Activated T-helper 1 cell treated with anti-CD3 and anti-CD28 coated beads, Interleukin-2, amount 50 U/mL, for 16 hours (primary cell): ENCODE measurements at places on chromosomes 2 and 18.

DNA sequence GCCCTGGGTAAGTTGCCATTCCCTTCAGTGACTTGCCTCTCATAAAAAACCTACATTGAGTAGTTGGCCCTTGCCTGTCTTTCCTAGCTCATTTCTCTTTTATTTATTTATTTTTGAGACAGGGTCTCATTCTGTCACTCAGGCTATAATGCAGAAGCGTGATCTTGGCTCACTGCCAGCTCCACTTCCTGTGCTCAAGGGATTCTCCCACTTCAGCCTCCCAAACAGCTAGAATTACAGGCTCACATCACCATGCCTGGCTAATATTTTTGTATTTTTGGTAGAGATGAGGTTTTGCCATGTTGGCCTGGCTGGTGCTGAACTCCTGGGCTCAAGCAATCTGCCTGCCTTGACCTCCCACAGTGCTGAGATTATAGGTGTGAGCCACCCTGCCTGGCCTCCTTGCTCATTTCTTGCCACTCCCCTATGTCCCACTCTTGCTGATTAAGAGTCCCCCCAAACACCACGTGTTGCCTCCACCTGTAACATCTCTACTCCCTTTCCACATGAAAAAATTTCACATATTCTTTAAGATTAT lies 12.6 kb downstream of the EVA1A start:
- no peak for DNase-seq

- DNase-seq = peak; percentile 9
Measured at GRCh38 chr2:148813603-148814065, 61.4 kb upstream of the KIF5C start.

DNA sequence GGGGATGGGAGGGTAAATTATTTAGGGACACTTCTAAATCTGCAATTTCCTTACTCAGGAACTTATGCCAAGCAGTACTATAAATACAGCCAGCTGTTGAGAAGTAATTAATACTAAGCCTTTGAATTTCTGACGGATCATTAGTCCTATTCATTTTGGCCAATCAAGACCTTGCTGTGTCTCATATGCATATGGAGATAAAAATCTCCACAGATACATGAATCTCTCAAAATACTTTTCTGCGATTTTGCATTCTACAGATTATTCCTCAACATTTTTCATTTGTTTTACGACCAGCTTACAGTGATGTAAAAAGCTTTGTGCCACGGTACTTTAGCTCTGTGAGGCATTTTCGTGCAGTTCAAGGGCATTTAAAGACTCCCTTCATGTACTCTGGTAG lies 16.7 kb downstream of the LANCL1 start:
- no peak for DNase-seq

GRCh38 chr2:65452150-65452895 lies 19.9 kb upstream of the SPRED2 start:
- no peak for DNase-seq

DNA sequence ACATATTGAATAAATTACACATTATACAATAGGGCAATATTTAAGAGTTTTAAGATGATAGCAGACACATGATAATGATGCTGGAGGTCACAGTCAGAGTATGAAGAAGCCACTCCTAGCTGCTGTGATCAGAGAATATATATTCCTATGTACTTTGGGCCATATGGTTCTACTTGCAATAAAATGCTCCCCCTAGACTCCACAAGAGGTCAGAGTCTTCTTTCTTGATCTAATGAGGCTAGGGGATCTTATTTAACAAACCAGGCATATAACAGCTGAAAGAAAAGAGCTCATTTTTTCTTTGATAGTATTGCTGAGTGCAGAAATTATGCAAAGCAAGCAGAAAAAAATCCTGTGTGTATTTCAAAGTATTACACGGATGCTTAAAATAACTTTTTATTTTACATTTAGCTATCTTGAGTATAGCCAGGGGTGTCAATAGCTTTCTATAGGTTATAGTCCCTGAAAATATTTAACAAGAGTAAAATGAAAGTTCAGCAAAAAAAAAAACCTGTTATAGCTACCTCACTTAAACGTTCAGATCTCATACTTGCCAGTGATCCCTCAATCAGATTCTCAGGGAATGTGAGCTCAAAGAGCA lies 748.7 kb upstream of the CHAC2 start:
- DNase-seq = no peak

DNA sequence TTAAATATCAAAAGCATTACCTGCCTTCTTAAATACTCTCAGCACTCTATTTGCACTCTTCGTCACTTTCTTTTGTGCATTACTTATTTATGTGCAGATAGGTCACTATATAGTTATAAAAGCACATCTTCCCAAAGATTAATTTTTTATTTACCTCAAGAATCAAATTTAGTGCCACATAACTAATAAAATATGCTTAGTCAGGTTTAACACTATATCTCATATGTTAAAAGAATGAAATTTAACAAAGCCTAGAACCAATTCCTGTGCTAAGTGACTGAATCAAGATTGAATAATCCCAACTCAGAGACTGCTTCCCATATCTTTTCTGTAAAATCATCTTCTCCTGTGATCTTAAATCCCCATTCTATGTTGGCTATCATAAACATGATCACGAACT lies 957.5 kb upstream of the NXPH2 start:
- no peak for DNase-seq

DNA sequence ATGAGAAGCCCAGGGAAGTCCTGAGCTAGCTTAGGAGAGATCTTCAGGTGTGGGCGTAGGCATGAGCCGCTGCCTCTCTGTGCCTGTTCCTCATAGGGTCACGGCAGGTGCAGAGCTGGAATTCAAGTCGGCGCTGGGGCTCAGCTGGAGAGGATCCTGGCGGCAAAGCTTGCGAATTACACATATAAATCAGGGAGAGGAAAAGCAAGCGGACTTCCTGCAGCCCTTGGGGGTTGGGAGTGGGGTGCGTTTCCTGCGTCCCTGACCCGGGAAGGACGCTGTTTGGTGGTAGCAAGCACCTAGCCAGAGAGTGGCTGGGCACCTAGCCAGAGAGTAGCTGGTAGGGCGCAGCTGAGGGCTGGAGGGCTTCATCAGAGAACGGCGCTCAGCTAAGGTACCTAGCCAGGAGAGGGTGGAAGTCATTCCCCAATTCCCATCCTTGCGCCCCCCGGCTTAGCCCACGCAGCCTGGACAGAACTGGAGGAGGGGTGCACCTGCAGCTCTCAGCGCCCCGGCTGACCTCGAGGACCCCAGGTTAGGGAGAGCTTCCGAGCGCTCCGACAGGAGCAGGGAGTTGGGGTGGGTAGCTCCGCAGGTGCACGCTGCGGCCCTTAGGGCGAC lies 459 bp upstream of the EFR3B start:
- DNase-seq = no peak

DNA sequence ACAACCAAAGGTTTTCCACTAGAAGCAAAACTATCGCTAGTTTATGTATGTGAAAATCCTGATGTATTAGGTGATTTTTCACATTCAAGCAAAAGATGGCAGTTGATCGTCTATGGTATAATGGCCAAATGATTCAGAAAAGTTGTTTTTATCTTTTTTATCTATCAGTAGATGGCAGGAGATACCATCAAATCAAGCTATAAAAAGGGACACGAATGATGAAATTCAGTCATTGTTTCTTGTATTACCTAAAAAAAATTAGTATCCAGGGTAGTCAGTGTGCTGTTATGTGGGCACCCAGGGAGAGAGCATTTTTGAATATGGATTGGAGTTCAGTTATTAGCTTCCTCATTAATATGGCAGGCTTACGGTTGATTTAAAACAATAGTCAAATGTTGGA lies 22.9 kb upstream of the CAVIN2 start:
- DNase-seq = no peak

DNA sequence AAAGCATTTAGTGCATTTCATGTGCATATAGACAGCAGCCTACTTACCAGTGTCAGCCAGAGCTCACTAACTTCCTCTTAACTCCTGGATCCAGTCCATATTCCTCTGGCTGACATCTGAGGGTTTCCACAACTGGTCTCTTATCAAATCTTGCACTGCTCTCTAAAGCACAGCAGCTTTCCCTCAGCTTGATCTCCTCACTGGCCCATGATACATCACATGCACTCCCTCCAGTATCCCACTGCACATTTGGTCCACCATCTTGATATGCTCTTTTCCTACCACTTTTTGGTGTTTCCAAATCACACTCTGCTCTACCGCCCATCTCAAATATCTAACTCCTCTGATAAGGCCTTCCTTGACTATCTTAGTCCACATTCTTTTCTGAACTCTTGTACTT lies 105.0 kb upstream of the ZFP36L2 start:
- DNase-seq = no peak

DNA sequence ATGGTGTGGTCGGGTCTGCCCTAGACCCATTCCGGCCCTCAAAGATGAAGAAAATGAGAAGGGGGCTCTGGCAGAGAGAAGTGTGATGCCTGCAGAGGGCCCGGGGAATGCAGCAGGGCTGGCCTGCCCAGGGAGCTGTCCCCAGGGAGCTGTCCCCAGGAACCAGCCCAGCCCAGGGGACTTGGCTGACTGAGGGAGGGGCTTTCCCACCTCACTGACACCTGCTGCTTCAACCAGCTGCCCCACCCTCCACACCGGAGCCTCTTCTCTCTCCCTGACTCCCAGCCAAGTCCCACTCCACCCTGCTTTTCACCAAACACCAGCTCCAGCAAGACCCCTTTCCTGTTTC lies 111.2 kb downstream of the STPG4 start:
- DNase-seq = no peak

- no peak for DNase-seq
Measured at GRCh38 chr2:24913911-24914310, 6.1 kb downstream of the ADCY3 start.

- DNase-seq = no peak
Measured at GRCh38 chr18:72504866-72505265, 39.3 kb downstream of the CBLN2 start.

DNA sequence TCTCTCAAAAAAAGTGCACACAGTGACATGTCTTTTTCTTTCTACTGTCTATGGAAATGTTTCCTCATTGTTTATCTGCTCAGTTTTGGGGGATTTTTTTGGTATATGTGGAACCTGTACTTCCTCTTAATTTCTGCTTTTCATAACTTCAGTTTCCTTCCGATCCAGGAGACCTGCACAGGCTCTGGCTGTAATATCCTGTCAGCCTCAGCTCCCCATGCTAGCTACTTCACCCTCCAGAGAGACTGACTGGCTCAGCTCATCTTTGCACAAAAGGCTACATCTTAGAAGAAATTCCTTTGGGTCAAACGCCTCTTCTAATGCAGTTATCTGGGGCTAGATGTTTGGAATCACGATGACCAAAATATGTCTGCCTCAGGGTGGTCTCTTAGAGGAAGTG lies 378.4 kb downstream of the RND3 start:
- DNase-seq = no peak
